Adipose tissue (tissue), 3 donors: ENCODE measurements at places on chromosomes 7 and 10. TPM values are rescaled to one million over a fixed set of nuclear protein-coding genes. Genes with fewer than 3 reads are reported as not detected.

The RNLS gene
- polyA plus RNA-seq = 13.3 TPM

The VPS37D gene
- 3.9 TPM for polyA plus RNA-seq

The RPEL1 gene
- polyA plus RNA-seq = not detected

The ORAI2 gene
- 17.8 TPM for polyA plus RNA-seq

The DYDC2 gene
- polyA plus RNA-seq = not detected

The ASB15 gene
- not detected for polyA plus RNA-seq

The PSTK gene
- 1.8 TPM for polyA plus RNA-seq

The ITIH5 gene
- 15.9 TPM for polyA plus RNA-seq

The PIK3CG gene
- 1.2 TPM for polyA plus RNA-seq

The CHN2 gene
- polyA plus RNA-seq = 8.9 TPM

The LAMB1 gene
- 86.0 TPM for polyA plus RNA-seq

The SLC13A1 gene
- polyA plus RNA-seq = 0.02 TPM
